MM.1S (cell line): ENCODE measurements at places on chromosomes 6 and 20.

DNA sequence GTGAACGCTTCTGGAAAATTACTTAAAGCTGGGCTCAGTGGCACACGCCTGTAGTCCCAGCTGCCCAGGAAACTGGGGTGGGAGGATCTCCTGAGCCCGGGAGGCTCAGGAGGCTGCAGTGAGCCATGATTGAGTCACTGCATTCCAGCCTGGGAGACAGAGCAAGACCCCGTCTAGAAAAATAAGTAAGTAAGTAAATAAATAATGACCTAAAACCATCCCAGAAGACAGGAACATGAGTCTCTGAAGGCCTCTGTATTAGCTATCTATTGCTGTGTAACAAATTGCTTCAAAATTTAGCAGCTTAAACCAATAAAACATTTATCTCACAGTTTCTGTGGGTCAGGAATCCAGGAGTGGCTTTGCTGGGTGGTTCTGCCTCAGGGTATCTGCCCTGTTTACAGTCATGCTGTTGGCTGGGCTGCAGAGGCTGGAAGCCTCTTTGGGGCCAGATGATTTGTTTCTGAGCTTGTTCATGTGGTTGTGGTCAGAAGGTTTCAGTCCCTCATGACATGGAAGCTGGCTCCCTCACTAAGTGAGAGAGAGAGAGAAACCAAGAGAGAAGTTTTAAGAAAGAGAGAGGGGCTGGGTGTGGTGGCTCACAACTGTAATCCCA lies 48.4 kb upstream of the NCOA3 start:
- DNase-seq = peak; percentile 93

DNA sequence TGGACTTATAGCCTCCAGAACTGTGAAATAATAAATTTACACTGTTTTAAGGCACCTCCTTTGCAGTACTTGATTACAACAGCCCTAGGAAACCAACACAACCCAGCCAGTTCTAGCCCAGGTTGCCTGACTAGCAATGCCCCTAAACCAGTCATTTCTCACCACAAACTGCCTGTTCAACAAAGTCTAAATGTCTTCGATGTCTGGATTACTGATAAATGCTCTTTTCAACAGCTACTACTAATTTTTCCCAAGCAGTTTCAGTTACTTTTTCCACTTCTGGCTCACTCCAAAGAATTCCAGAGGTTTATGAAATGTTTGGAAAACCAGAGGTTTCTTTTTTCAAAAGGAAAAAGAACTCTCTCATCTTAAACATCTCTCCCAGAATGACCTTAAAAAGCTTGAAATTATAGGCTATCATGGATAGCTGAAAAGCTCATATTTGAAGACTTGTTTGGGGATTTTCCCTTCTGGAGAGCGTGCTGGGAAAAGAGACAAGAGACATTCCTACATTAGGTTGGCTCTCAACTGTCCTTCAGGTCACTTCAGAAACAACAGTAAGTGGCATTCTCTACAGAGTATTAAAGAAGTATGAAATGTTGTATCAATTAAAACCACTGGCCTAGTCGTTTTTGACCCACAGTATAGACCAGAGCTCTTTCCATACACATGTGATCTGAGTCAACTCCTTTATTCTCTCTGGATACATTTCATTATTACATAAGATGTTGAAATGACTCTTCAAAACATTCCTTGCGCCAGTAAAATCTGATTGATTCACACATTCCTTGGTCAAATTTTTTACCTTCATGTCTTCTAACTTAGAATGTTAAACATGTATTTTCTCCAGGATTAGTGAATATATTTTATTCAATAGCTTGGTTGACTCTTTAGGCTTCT lies 265.9 kb downstream of the COL12A1 start:
- DNase-seq = no peak

- DNase-seq = no peak
These were observed 195.3 kb upstream of the SULF2 start for GRCh38 chr20:47980336-47981177.

DNA sequence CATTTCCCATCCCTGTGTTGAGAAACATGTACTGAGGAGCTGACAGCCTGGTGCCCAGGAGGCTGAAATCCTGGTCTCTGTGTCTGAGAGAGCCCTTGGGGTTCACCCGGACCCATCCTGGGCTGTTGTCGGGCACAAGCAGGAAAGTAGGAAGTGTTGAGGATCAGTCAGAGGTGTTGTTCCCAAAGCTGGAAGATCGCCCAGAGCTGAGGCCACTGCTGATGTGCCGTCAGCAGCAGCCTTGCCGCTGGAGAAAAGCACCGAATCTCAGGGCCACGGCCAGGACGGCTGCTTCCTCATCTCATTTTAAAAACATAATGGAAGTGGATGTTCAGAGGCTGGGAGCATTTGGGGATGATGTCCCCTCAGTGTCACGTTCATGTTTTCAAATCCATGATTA lies 218.5 kb downstream of the UST start:
- DNase-seq = no peak

DNA sequence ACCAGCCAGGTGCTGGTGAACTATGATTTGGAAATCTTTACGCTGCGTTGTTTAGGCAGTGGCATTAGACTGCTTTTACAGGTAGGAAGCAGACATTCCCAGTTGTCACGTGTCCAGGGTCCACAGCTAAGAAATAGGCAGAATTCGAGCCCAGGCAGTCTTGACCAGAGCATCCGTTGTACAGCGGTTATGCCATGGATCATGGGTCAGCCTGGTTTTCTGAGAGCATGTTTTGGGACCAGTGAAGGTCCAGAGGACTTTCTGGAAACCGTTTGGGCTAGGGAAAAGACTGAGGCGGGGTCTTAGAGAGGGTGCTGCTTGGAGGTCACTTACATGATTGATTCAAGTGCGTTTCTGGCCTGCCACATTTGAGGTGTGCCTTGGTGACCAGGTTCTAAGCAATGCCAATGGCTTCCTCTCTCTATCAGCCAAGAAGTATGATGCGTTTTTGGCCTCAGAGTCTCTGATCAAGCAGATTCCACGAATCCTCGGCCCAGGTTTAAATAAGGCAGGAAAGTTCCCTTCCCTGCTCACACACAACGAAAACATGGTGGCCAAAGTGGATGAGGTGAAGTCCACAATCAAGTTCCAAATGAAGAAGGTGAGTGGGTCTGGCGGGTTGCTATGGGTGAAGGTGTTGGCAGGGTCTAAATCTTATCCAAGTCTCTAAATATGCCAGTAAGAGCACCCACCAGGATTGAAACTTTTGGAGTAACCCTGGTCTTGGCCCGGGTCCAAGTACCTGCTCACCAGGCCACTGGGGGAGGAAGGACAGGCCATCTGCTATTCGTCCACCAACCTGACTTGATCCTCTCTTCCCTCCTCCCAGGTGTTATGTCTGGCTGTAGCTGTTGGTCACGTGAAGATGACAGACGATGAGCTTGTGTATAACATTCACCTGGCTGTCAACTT lies 1.8 kb downstream of the RPL10A start:
- DNase-seq = no peak

DNA sequence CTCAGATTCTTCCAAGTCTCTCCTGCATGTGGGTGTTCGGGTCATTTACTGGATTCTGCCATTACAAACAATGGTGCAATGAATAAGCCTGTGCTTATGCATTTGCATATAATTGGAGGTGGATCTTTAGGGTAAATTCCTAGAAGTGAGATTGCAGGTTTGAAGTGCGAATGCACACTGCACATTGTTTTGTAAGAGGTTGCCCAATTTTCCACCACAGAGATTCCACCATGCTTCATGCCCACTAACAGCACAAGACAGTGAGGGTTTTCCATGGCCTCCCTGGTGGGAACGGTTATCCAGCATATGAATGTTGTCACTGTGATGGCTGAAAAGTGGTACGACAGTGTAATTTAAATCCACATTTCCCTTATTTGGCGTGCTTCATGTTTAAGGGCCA lies 178.8 kb upstream of the PMEPA1 start:
- DNase-seq = no peak

DNA sequence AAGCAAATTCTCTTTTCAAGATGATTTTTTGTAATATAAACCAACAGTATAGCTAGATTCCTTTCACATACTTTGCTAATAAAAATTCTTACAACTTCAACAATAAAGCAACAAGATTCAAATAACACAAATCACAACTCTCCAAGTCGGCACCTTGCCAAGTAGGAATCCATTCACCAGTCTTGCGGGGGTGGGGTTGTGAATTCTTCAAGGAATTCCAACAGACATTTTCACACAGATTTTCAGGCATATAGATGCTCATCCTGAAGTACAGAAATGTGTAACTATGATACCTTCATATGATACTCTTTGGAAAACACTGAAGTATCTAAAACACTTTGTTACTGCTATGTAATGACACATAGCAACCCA lies 36.5 kb downstream of the SCML4 start:
- DNase-seq = no peak

DNA sequence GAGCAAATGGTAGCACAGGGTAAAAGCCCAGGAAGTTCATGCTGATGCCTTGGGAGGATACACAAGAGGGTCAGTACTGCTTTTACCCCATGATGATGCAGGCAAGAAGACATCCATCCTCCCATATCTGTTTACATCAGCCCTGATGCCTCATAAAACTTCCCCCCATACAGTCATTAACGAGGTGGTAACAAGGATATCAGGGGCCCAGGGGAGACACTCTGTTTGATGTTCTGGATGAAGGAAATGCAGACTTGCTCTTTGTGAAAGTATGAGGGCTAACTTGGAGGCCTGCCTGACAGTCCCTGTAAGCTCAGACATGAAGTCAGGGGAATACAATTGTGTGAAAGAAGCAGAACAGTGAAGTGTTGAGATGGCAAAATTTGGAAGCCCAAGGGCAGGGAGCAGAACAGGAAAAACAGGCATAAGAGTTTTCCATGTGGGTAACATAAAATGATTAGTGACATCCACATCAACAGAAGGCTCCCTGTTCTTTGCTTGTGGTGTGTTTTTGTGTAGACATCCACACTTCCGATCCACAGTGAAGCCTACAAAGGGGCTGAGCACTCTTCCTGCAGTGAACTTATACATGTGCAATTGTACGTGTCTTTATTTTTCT lies 813.4 kb downstream of the MAFB start:
- DNase-seq = no peak

DNA sequence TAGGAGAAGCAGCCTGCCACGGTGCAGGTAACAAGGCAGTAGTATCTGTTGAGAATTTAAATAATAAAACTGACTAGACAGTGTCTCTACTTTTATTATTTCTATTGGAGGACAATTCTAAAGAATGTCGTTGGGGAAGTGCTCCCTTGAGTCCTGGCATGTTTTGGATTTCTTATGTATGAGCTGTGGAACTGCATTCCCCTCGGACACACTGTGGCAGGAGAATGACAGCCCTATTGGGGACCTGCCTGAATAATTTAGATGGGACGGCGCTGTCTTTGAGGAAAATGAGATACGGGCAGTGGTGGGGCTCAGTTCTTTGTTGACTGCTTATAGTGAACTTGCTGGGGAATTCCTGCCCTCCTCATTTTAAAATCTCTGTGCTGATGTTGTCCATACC lies 2.4 kb upstream of the SCP2D1 start:
- no peak for DNase-seq

DNA sequence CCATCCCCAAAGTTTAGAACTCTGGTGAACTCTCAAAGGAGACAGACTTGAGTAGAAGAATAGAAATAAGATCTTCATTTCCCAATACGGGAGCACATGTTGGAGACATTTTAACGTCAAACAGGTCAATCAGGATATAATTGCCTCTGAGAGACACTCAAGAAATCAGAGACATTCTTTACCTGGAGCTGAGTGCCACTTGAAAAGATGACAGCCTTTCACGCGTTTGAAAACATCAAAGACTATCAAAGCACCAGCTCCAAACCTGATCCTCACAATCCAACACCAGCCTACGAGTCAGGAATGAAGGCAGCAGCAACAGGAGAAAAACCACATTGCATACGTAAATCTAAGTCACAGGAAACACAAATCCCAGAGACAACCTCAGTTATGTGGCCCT lies 571.5 kb upstream of the CDH4 start:
- DNase-seq = no peak

DNA sequence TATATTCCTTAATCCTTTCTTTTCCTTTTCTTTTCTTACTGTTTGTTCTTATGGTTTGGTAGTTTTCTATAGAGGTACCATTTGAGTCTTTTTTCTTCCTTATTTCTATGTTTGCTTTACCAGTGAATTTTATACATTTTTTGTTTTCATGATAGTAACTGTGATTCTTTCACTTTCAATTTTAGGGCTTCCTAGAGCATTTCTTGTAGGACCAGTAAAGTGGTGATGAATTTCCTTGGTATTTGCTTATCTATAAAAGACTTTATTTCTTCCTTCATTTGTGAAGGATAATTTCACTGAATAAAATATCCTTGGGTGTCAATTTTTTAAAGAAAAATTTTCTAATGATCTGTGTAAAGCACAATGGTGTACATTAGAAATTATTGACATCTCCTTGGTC lies 637.4 kb downstream of the CD109 start:
- DNase-seq = peak; percentile 21

- DNase-seq = peak; percentile 32
These were observed 782 bp downstream of the TRMT11 start for GRCh38 chr6:125987026-125987617.

DNA sequence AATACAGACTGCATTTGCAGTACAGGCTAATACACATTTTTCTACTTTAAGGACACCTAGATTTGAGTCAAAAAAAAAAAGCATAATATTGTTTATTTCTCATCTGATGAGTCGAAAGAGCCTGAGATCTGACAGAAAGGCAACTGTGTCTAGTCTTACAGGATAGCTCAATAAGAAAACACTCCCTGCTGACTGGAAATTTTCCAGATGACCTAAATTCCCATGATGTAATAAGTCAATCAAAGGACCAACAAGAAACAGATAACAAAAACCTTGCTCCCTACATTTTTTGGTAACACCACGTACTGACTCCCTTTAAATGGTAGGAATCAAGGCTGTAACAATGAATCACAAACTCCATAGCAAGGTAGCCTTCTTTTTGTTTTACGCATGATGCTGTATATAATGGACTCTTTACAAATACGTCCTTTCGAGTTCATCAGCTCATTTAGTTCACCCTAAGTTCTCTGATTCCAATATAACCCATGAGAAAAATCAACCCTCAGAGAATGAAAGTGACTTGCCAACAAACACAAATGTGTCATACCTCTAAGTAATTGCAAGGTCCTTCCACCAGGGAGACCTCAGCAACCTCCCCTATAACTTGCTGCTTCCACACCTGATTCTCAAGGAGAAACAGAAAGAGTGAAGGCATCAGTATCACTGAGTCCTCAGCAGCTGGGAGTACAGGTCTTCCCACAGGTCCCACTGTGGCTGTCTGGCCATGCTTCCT lies 12.1 kb downstream of the TBX18 start:
- DNase-seq = no peak

- no peak for DNase-seq
These were observed 29.9 kb downstream of the HSF2 start for GRCh38 chr6:122429323-122429722.

DNA sequence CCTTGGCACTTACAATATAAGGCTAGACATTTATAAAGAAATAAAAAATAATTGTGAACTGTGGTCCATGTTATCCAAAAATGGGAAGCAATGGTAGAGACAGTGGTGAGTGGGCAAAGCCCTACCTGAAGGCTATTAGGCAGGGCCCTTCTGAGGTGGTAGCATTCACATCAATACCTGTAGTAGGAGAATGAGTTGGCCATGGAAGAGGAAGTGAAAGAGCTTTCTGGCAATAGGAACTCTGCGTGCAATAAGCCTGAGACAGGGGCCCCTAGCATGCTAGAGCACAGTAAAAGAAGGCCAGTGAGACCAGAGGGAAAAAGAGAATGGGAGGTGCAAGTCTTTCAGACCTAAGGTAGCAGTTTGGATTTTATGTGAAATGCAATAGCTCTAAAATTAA lies 754.5 kb downstream of the PTPRT start:
- peak; percentile 10 for DNase-seq
